ENCODE measurements at places on chromosomes 1 and 21. TPM values are rescaled to one million over a fixed set of nuclear protein-coding genes. Genes with fewer than 3 reads are reported as not detected.

DNA sequence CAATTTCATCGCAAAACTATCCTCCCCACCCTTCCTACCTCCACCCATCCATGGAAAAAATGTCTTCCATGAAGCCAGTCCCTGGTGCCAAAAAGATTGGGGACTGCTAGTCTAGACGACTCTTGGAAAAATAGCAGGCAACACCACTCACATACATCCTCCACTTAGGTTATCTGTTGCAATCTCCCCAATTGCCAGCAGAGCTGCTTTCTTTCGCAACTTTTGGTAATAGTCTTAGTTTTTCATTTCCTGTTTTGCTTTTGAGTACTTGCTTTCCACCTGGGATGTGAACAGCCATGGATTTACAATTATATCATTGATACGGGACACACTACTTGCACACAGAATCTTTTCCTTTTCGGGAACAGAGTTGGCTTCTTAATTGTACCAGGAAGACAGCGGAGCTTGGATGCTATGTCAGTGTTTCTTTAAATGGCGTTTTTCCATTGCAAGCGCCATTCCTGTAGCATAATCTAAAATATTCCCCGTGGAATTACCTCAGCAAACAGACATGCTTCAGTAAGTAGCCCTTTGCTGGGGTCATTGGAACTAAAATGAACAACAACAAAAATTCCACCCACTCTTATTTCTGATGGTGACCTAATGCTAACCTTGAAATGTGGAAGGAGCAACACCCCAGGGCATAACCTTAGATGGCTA lies 183.3 kb upstream of the ADGRL2 start:
- H3K27ac ChIP-seq = no peak overlapping the region
- DNase-seq = no peak
- H3K27me3 ChIP-seq = no peaks in the 10 kb centered on the region
- no peaks in the 10 kb centered on the region for H3K36me3 ChIP-seq
- H3K4me3 ChIP-seq = no peak overlapping the region

GRCh38 chr1:151457911-151458801 lies 1.1 kb downstream of the POGZ start:
- peak; percentile 72 for DNase-seq
- peak overlapping the region; percentile 83 for H3K4me3 ChIP-seq
- H3K36me3 ChIP-seq = peaks cover 11% of the 10 kb centered on the region
- H3K27me3 ChIP-seq = peaks cover 11% of the 10 kb centered on the region
- H3K27ac ChIP-seq = peak overlapping the region; percentile 94

CCDC27 gene
- not detected for total RNA-seq

- no peak overlapping the region for H3K4me3 ChIP-seq
- no peaks in the 10 kb centered on the region for H3K4me1 ChIP-seq
- no peak for DNase-seq
These were observed 326.4 kb downstream of the TGFB2 start for GRCh38 chr1:218671573-218671972.

DNA sequence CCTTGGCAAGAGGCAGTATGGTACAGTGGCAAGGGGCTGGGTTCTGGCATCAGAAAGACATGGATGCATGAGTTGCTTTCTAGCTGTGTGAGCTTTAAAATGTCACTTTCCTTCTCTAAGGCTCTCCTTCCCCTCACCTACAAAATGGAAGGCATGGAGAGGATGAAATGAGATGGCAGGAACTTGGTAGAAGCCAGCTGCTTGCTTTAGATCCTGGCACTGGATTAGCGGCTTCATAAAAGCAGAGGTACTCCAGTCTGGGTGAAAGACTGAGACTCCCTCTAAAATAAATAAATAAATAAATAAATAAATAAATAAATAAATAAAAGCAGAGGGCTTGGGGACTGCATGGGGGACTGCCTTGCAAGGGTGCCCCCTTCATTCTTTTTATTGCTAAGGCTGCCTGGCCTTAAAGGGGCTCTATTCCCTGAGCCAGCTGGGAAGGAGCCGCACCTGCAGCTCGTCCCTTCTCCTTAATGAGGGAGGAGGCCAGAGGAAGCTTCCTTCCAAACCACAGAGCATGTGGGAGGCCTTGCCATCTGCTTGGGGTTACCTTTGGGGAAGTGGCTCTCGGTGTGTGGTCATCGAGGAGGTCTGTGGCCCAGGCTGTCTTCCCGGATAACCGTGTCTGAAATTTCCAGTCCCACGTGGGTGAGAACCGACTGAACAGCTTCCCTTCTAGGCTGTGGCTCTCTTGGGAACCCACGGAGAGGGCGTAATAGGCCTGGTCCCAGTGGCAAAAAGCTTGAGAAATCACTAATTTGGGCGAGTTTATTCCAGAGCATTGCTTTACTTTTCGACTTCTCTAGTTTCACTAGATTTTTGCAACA lies 2.0 kb upstream of the ATP13A2 start:
- DNase-seq = no peak
- peaks cover 20% of the 10 kb centered on the region for H3K4me1 ChIP-seq
- no peaks in the 10 kb centered on the region for H3K27me3 ChIP-seq
- H3K27ac ChIP-seq = no peak overlapping the region
- no peak overlapping the region for H3K4me3 ChIP-seq
- peaks cover 5% of the 10 kb centered on the region for H3K36me3 ChIP-seq

- peaks cover 5% of the 10 kb centered on the region for H3K27me3 ChIP-seq
- H3K4me1 ChIP-seq = no peaks in the 10 kb centered on the region
- H3K27ac ChIP-seq = no peak overlapping the region
- no peak overlapping the region for H3K4me3 ChIP-seq
These were observed 112.3 kb downstream of the HLX start for GRCh38 chr1:220991506-220991905.

DNA sequence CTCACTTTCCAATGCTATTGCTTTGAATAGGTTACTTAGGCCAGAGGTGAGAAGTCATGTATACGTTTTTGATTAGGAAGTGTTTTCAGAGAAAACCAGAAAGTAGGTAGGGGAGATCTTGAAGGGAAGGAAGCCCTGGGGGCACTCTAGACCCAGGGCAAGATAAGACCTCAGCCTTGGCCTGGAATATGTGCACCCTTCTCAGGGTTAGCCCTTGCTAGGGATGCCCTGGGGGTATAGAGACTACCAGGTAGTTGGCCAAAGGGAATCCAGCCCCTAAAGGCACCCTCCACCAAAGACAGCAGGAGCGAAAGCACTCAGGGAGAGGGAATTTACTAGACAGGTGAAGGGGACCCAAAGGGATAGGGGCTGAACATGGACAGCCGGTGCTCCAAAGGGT lies 7.0 kb downstream of the TIAM1 start:
- peaks cover 47% of the 10 kb centered on the region for H3K36me3 ChIP-seq
- no peaks in the 10 kb centered on the region for H3K27me3 ChIP-seq
- DNase-seq = no peak
- no peak overlapping the region for H3K4me3 ChIP-seq

- H3K27ac ChIP-seq = no peak overlapping the region
- no peaks in the 10 kb centered on the region for H3K27me3 ChIP-seq
- H3K36me3 ChIP-seq = no peaks in the 10 kb centered on the region
- H3K4me3 ChIP-seq = no peak overlapping the region
- H3K4me1 ChIP-seq = no peaks in the 10 kb centered on the region
These were observed 33.0 kb upstream of the TP53BP2 start for GRCh38 chr1:223878598-223879325.

GRCh38 chr1:169361281-169361680 lies 6.3 kb downstream of the NME7 start:
- H3K4me1 ChIP-seq = peaks cover 19% of the 10 kb centered on the region
- H3K36me3 ChIP-seq = peaks cover 3% of the 10 kb centered on the region
- no peaks in the 10 kb centered on the region for H3K27me3 ChIP-seq
- H3K4me3 ChIP-seq = no peak overlapping the region

GRCh38 chr1:60470246-60470645 lies 396.7 kb upstream of the C1orf87 start:
- no peak overlapping the region for H3K4me3 ChIP-seq
- H3K27me3 ChIP-seq = no peaks in the 10 kb centered on the region
- no peak overlapping the region for H3K27ac ChIP-seq
- DNase-seq = no peak

GRCh38 chr1:88526456-88526855 lies 157.6 kb upstream of the PKN2 start:
- peaks cover 6% of the 10 kb centered on the region for H3K27me3 ChIP-seq
- no peak for DNase-seq
- no peak overlapping the region for H3K4me3 ChIP-seq
- H3K4me1 ChIP-seq = no peaks in the 10 kb centered on the region
- no peak overlapping the region for H3K27ac ChIP-seq
- H3K36me3 ChIP-seq = no peaks in the 10 kb centered on the region

CELSR2 gene
- 1.9 TPM for total RNA-seq

DNA sequence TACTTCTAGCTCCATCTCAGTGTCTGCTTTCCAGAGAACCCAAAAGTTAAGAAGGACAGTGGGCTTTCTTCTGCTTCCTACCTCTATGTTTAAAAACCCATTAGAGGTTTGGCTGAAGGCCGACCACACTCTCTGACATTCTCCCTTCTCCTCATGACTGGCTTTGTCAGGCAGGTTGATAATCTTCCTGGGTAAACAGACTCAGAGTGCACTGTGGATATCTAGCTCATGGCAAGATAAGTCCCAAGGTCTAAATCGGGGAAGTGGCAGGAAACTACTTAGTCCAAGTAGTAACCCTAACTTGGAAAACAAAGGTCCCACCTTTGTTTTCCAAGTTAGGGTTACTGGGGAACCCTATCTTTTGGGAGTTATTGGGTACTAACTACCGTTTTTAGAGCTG lies 161.9 kb upstream of the SPAG17 start:
- DNase-seq = no peak
- no peaks in the 10 kb centered on the region for H3K4me1 ChIP-seq
- H3K4me3 ChIP-seq = no peak overlapping the region
- no peaks in the 10 kb centered on the region for H3K36me3 ChIP-seq
- no peaks in the 10 kb centered on the region for H3K27me3 ChIP-seq

EXTL1 gene
- not detected for total RNA-seq

- no peaks in the 10 kb centered on the region for H3K36me3 ChIP-seq
- no peak overlapping the region for H3K27ac ChIP-seq
- DNase-seq = no peak
These were observed 54.6 kb upstream of the ACTRT2 start for GRCh38 chr1:2966449-2967328.

DNA sequence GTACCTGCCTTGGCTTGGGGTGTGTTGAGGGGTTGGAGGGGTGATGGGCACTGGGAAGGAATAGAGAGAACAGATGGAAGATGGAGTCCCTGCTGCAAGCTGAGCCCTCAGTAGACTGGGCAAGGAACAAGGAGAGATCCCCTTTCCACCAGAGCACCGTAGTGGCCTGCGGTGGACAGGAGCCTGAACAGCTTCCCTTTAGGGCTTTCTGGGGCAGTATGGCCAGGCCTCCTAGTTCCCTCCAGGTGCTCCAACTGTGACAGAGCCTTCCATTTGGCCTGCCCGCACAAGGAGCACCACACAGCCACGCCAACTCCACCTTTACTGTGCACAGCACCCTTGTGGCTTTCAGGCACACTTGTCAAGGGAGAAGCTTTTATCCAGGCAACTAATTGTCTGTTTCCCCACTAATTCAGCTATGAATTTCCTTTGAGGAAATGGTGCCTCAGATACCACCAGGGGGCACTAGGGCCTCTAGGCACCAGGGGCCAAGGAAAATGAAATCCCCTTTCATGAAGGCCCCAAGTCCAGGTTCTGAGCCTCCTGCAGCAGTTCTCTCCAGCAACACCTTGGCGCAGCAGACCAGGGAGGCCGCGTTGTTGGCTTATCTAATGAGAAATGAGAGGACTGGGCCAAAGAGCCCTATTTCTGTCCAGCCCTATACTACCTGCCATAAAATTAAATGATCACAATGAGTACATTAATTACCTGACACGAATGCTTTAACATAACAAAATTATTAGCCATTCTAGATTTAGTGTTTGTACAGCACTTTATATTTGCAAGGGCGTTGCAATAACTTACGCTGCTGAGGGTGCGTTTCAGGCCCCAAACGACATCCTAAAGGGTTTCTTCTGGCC lies 23.1 kb upstream of the ERI3 start:
- DNase-seq = peak; percentile 68
- no peak overlapping the region for H3K4me3 ChIP-seq

GRCh38 chr1:31650161-31651088 lies 5.7 kb upstream of the PEF1 start:
- H3K36me3 ChIP-seq = peaks cover 2% of the 10 kb centered on the region
- no peak overlapping the region for H3K4me3 ChIP-seq
- peaks cover 9% of the 10 kb centered on the region for H3K4me1 ChIP-seq
- no peak overlapping the region for H3K27ac ChIP-seq
- DNase-seq = no peak

Data from activated CD4-positive, alpha-beta T cell treated with anti-CD3 and anti-CD28 coated beads for 36 hours (primary cell).